ENCODE measurements at places on chromosomes 12 and 14.
A peak's percentile ranks its signal among the peaks of the same experiment; 100 is the strongest.

GRCh38 chr12:89166525-89166934 lies 185.8 kb downstream of the DUSP6 start:
- DNase-seq, result peak; percentile 93

- peak; percentile 67 for DNase-seq
Observed at GRCh38 chr14:57492859-57493258, 798 bp downstream of the CCDC198 start.

- DNase-seq, result no peak
Observed at GRCh38 chr14:32381869-32382268, 52.8 kb downstream of the AKAP6 start.

- DNase-seq, result no peak
Observed at GRCh38 chr12:52964556-52965336, 15.8 kb downstream of the KRT18 start.

DNA sequence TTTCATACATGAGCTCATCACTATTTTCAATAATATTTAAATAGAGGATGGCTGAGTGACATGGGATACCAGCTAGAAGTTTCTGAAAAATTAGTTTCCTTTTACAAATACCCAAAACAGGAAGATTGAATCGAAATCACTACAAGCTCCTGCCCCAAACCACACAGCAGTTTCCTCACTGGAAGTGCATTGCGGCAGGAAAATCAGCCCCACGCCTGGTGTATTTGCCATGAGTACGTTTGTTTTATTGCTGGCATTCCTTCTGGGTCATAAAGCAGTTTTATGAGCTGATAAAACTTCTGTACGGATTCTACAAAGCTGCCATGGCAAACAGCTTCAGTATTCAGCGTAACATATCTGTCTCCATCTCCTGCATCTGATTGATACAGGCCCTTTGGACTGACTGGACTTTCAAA lies 23.7 kb downstream of the CDC42BPB start:
- no peak for DNase-seq

- no peak for DNase-seq
Observed at GRCh38 chr12:41983394-41983793, 161.3 kb downstream of the GXYLT1 start.

DNA sequence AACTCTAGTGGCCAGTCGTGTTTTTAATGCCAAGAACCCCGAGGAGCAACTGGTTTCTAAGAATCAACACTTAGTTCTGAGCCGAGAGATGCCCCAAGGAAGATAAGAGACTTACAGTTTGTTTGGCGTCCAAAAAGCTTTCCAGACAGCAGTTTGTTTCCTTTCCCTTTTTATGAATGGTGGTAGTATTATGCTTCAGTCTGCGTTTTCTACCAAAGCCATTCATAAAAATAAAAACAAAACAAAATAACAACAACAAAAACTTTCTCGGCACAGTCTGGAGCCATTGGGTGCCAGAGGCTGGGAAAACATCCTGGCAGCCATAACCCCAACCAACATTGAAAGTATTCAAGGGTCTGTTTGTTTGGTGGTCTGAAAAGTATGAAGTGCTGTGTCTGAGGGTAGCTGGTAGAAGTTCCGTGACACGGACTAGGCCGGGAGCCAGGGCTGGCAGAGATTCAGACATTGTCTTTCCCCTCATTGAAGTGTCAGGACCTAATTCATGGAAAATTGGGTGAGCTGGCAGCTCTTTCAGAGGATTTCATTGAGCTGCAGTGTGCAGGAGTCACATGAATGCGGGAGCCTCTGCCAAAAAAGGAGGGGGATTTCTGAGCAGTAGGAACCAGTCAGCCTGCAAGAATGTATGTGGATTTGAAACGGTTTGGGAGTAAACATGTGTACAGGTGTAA lies 124.2 kb downstream of the HMGA2 start:
- peak; percentile 96 for DNase-seq

DNA sequence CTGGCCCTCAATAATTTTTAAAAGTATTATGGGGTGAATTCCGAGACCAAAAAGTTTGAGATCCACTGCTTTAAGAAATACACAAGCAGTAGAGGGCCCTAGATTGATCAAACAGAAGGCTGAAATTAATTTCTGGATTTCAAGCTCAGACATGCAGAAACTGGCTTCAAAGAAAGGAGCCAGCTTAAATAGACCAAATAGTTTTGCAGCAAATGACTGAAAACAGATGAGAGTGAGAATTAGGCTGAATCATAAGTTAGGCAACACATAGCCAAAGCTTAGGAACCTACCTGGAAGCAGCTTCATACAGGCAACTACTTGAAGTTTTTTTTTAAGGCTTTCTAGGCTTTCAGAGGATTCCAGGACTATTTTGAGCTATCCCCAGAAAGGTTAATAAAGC lies 12.4 kb downstream of the ATF7 start:
- no peak for DNase-seq

DNA sequence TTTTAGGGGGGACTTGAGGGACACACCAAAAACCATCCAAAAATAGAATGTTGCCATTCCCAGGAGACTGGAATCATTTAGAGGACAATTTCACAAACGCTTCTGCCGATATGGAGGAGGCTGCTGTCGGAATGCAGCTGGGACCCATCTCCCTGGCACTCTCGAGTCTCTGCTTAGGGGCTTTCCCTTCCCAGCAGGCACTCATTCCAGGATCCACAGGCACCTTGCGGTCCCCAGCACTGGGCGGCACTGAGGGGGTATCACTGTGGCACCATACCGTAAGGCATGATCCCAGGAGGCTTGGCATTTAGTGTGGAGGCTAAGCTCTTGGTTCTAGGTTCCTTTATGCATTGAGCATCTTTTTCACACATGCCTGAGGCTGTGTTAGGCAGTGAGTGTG lies 36.6 kb upstream of the LTBP2 start:
- DNase-seq, result no peak

DNA sequence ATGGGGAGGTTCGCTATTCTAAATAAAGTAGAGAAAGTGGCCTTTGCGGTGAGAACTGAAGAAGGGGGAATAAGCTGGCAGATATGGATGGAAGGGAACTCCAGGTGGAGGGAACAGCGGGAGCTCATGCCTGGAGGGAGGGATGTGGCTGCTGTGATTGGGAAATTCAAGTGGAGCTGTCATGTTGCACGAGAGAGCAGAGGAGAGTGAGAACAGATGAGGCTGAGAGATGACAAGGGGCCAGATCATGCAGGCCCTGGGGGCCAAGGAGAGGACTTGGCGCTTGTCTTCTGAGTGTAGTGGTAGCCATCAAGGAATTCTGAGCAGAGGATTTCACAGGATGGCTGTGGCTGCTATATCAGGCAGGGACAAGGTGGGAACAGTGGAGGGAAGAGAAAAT lies 35.0 kb downstream of the TGFB3 start:
- no peak for DNase-seq

DNA sequence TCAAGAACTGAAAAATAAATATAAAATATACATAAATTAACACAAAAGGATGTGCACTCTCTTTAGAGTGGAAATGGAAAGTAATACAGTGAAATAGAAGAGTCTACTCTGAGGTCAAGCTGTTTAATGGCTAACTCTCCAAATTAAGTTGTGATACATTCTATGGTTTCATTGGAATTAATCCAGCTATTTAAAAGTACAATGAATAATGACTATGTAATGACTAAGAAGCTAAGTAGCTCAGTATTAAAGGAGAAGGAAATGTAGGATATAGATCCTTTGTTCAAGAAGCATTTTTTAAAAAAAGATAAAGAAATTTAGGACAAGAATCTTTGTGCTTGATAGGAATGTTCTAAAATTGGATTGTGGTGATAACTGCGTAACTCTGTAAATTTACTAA lies 85.3 kb downstream of the LRP6 start:
- DNase-seq, result peak; percentile 12

GRCh38 chr12:66403746-66404145 lies 101.5 kb downstream of the HELB start:
- no peak for DNase-seq

DNA sequence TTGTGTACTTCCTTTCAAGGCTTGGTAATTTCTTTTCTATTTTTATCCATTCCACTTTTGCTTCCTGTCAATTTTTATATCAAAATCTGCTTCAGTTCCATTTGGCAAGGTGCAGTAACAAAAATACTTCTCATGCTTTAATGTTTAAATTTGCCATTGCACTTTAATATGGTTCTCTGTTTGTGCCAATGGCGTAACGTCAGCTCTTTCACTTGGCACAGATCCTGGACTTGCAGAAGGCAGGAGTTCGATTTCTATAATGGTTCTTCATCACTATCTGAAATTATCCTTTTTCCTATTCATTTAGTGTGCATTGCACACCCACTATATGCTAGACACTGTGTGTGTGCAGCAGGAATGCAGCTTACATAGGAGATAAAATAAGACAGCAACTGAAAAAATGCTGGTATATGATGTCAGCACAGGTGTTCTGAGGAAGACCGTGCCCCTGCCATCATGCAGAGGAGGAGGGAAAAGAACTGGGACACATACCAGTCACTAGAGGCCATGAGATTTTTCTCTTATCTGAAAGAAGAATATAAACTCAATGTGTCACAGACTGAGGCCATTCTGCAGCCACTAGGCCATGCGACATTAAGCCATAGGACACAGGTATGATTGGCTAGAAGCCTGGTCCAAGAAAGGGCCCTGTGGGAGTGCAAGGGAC lies 298.2 kb downstream of the RPAP3 start:
- DNase-seq, result no peak

DNA sequence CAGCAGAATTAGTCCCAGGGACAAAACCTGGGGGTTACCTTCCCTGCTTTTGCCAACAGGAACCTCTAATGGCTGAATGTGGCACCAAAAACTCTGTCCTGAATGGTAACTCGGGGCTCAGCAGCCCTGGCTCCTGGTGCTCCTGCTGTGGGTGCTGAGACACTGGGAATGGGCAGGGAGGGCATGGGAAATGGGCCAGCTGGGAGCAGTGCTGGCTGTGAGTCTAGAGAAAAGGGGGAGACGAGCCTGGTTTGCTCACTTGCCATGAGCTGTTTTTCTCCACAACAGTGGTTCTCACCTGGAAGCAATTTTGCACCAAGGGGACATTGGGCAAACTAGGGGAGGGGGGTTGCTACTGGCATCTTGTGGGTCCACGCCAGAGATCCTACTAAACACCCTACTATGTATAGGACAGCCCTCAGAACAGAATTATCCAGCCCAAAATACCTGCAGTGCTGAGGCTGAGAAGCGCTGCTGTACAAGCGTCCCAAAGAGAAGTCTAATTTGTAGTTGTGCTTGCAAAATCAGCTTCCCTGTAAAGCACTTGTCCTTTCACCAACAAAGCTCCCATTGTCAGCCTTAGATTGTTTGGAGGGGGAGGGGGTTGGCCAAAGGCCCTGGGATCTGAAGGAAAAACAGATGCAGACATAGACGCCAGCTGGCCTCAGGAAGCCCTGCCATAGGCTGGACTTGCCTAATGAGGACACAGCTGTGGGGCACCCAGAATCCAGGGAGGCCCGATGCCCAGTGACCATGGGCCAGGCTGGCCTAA lies 3.6 kb downstream of the LRRC74A start:
- DNase-seq, result no peak

DNA sequence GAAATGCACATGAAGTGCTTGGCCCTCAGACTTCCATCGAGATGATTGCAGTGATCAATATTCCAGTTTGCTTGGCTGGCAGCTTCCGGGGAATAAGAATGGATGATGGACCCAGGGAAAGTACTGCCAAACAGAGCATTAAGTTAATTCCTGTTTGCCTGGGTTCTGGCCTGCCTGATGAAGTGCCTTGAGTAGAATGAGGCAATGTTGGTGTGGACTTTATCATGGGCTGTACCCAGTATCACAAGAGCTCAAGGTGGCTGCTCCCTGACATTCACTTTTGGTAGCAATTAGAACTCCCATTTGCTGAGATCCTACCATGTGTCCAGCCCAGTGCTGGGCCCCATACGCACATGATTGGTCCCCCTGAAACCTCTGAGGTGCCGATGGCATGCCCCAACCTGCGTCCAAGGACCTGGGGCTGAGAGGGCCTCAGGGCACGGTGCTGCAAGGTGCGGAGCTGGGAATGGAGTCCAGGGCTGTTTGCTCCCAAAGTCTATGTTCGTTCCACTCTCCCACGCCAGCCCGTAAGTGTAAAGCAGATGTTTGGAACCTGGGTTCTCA lies 80.7 kb downstream of the SLC25A47 start:
- no peak for DNase-seq

- no peak for DNase-seq
Observed at GRCh38 chr14:95515596-95516552, 576 bp downstream of the SYNE3 start.

- DNase-seq, result no peak
Observed at GRCh38 chr12:95116773-95117172, 43.4 kb upstream of the NR2C1 start.

DNA sequence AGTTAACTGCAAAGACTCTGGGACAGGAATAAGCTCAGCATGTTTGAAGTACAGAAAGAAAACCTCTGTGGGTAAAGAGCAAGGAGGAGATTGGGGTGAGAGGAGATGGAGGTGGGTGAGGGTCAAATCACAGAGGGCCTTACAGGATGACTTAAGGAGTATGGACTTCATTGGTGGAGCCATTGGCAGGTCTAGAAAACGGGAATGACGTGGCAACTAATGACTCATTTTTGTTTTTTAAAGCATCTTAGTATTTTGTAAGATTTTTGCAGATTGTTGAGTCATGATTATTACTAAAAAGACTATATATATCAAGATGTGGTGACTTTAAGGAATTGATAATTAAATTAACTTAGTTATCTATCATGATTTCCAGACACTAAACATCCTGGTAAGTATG lies 18.5 kb downstream of the UTP20 start:
- peak; percentile 55 for DNase-seq

- DNase-seq, result no peak
Observed at GRCh38 chr12:123390498-123391426, 6.8 kb downstream of the KMT5A start.

DNA sequence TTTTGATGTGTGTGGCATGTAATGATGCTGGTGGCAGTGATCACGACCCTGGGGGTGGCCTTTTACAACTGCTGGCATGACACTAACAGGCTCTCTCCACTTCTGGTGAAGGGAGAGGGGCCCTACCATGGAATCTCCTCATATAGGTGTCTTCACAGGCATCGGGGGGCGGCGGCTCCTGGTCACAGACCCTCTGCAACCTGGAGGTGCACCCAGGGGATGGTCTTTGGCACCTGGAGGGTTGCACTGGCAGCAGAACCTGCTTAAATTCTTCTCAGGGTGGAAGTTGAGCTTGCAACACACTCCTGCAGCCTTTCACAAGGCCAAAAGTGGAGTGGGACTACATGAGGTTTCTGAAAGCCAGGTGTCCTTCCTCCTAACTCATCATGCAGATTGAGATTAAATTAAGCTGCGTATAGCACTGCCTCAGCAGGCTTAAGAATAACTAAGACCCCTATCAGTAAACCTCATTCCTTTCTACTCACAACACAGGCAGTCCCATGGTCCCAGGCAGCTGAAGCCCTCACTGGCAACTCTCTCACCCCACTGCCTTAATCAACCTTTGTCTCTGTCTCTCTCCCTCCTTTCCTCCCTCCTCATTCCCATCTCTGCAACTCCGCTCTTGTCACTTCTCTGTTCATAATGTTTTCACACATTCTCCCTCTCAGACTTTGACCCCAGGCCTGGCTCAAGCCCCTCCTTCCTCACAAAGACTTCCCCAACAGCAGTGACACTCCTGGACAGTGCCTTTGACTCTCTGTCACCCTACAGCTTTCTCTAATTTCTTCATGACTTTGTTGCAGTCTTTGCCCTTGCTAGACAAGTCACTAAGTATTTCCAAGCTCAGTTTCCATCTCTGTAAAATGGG lies 18.9 kb downstream of the NID2 start:
- DNase-seq, result no peak

Measured in stromal cell of bone marrow (primary cell).